ENCODE measurements at places on chromosomes 3 and 15.

- no peak for DNase-seq
Observed at GRCh38 chr3:14827776-14828175, 9.0 kb downstream of the FGD5 start.

DNA sequence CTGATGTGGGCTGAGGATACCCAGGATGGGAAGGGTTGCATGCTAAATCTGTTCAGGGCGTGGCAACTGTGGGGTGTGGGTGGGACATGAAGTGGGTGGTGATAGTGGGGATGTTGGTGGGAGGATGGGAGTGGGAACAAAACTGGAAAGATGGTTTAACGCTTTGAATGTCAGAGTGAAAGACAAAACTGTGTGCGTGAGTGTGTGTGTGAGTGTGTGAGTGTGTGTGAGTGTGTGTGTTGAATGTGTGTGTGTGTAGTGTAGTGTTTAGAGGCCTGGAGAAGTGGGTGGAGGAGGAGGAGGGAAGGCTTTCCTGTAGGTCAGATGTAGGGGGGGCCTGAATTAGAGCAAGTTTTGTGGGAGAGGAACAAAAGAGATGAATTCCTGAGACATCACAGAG lies 44.2 kb upstream of the ONECUT1 start:
- no peak for DNase-seq

GRCh38 chr3:126128504-126129397 lies 44.8 kb upstream of the SLC41A3 start:
- no peak for DNase-seq

GRCh38 chr3:187823746-187824145 lies 78.5 kb upstream of the BCL6 start:
- DNase-seq = no peak

DNA sequence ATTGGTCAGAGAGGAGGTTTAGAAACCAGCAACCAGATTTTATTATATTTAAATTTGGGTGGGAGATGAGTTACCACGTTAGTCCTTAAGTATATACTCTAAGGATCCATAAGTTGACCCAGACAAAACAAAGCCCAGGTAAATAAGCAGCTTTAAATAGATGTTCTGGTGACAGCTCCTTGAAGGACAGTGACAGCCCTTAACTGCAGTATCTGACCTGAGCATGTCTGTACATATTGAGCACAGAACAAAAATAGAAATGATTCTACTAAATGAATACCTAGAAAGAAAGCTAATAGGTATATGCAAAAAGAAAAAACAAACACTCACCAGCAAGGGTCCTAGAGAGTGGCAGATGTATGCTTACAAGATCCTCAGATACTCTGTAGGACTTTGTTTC lies 63.0 kb downstream of the UBR1 start:
- DNase-seq = no peak

DNA sequence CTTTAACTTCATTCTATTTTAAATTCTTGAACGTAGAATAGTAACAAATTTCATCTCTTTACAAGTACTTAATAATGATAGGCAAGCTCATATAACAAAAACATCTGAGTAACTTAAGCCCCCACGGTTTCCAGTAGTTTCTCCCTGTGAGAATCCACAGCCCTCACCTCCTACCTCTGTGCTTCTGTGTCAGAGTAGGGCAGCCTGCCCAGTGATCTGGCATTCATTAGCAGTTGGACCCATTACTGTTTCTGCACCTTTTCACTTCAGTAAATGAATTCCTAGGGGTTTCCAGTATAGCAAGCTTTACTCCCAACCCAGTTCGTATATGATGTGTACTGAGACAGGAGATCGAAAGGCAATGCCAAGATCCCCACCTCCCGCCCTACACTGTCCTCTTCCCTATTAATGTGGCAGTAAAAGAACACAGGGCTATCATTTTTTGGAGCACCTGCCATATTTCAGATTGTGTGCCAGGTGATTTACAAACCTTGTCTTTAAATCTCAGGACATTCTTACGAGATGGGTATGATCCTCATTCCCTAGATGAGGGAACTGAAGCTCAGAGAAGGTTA lies 40.8 kb downstream of the EIF2AK4 start:
- no peak for DNase-seq

GRCh38 chr3:193963808-193964516 lies 172.0 kb upstream of the HES1 start:
- DNase-seq = no peak

DNA sequence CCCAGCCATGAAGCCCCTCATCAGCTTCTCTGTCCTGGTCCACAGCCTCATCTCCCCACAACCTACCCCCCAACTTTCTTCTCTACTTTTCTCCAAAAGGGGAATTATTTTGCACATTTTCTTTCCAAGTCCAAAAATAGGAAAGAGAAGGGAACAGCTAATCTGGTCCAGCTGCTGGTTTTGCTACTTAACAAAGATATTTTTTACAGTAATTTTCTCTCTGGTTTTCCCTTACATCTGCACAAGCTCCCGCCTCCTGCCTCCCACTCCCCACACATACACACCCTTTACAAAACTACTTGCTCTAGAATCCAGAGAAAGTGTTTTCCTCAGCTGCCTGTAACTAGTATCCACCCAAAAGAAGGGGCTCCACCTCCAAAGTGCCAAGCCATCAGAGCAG lies 177.2 kb downstream of the POLR2M start:
- no peak for DNase-seq

DNA sequence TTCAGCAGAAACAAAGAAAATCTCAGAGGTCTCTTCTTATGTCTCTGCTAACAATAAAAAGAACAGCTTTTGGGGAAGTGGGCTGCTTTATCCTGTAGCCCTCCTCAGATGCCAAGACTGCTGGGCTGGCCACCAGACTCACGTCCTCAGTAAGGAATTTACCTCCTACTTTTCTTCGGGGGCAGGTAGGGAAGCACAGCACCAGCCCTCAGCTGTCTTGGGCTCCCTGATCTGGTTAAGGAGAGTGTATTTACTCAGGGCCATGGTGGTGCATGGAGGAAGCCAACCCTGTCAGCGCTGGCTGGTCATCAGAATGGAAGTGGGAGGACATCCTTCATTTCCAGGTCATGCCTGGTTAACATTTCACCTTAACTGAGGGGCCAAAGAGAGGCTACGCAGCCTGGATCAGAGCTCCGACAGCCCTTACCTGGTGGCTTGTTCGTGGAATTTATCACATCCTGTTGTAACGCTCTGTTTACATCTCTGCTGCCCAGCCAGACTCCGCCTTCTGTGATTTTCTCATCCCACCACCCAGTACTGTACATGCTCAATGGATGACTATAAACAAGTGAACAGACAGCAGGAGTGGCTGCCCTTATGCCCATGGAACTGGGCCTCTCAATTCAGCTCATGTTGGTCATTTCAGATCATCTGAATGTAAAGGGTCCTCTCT lies 108.3 kb downstream of the IGF2BP2 start:
- no peak for DNase-seq

DNA sequence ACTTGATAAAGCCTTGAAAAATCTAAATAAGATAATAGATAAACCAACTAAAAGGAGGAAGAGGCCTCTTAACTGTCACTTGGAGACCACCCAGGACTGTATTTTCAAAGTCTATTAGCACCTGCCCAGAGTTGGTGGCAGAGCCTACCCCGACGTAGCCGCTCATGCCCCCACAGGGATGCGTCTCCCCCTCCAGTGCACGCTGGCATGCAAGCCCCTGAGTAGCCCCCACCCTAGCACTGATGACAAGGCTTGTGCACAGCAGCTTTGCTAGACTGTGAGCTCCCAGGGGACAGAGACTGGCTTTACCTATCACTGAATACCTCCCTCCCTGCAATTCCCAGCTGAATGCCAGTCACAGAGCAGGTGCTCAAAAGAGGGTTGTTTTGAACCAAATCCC lies 54.1 kb upstream of the HES1 start:
- DNase-seq = no peak

- no peak for DNase-seq
Observed at GRCh38 chr15:90812958-90813265, 55.5 kb upstream of the FURIN start.

- no peak for DNase-seq
Observed at GRCh38 chr15:90227816-90228772, 5.6 kb downstream of the CIB1 start.

GRCh38 chr3:121436641-121437040 lies 109.1 kb downstream of the POLQ start:
- peak; percentile 20 for DNase-seq

DNA sequence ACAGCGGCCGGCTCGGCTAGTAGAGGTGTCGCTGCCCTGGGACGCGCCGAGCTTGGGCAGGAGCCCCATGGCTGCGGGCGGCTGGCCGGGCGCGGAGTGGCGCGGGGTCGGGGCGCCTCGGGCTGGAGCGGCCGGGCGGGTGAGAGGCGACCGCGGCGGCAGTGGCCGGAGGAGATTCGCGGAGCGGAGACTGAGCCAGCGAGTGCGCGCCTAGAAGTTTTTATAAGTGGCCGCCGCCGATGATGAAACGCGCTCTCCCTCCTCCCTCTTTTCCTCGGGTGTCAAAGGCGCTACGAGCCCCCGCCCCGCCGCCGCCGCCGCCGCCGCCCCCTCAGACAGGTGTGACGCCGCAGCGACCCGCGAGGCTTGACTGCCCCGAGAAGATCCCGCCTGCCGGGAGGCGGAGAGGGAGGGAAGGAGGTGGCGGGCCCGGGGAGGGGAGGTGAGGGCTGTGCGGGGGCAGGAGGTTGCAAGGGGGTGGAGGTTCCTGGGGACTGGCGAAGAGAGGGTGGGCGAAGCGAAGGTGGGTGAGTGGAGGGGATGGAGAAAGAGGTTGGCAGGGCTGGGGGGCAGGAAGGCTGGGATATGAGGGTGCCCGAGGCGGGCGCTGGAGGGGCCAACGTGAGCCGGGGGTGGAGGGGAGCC lies at the start of gene SLCO2A1:
Gene SLCO2A1 (minus strand): TSS at position 192 of the 645 bp plus-strand sequence. CDS start 123 bp downstream, at position 69.
- no peak for DNase-seq

DNA sequence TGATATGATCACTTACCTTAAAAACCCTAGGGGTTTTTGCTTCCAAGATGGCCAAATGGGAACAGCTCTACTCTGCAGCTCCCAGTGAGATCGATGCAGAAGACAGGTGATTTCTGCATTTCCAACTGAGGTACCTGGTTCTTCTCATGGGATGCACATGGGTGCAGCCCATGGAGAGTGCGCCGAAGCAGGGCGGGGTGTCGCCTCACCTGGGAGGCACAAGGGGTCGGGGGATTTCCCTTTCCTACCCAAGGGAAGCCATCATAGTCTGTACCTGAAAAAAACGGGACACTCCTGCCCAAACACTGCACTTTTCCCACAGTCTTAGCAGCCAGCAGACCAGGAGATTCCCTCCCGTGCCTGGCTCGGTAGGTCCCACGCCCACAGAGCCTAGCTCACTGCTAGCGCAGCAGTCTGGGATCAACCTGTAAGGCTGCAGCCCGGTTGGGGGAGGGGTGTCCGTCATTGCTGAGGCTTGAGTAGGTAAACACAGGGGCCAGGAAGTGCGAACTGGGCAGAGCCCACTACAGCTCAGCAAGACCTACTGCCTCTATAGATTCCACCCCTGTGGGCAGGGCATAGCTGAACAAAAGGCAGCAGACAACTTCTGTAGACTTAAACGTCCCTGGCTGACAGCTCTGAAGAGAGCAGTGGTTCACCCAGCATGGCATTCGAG lies 78.6 kb downstream of the CTNNB1 start:
- DNase-seq = no peak
